ENCODE measurements at places on chromosomes 12 and 14.
A peak's percentile ranks its signal among the peaks of the same experiment; 100 is the strongest.

GRCh38 chr12:66768293-66768692 lies 89.4 kb upstream of the GRIP1 start:
- no peak for DNase-seq

DNA sequence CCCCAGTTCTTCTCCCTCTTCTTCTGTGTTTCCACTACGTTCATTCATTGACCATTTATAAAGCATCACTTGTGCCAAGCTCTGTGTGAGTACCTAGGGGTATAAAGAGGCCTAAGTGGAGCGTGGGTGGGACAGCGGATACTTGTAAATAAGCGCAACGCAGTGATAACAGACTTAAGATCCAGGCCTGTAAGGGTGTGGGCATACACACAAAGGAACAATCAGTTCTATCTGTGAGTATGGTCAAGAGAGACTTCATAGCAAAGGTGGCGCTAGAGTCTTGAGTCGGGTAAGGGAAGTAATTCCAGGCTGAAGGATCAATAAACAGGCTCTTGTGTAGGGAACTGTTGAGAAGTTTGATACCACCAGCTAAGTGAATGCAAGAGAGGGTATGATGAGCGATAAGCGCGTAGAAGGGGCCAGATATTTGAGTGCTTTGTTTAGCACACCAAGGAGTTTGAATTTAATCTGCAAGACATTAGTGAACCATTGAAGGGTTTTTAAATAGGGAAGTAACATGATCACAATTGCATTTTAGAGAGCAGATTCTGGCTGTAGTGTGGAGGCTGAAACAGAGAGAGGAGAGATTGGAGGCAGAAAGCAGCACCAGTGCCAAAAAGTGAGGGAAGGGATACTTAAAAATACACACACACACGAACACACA lies 1.0 kb upstream of the GXYLT1 start:
- peak; percentile 36 for DNase-seq

DNA sequence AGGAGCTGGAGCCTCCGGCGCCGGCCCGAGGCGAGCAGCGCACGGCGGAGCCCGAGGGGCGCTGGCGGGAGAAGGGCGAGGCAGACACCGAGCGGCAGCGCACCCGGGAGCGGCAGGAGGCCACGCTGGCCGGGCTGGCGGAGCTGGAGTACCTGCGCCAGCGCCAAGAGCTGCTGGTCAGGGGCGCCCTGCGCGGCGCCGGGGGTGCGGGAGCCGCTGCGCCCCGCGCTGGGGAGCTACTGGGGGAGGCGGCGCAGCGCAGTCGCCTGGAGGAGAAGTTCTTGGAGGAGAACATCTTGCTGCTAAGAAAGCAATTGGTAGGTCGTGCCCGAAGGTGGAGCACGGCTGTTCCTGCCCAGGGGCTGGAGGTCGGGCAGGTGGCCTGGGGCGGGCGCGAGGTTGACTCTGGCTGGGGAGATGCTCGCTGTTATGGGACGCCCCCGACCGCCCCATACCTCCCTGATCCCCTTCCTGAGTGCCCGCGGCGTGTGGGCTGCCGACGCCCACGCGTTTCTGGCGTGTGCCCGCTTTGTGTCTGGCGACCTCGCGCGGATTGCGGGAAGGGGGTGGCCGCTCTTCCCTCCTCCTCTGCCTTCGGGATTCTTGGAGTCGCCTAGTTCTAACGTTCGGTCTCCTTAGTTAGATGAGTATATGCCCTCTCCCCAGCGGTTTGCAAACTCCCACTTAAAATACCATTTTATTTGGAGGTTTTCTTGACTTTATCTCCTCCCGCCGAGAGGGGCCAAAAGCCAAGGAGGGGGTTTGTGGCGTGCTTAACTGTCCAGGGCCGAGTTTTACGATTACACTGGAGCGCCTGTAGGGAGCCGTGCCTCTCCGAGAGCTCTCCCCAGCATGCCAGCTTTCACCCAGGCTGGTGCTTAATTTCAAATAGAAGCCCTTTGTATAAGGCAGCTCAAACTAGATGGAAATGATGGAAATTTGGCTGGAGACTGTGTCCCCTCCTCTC lies 752 bp downstream of the DACT1 start:
- DNase-seq, result peak; percentile 33

- peak; percentile 89 for DNase-seq
These were observed 59.0 kb upstream of the ARID2 start for GRCh38 chr12:45670346-45671065.

GRCh38 chr12:88258396-88258795 lies 116.3 kb downstream of the TMTC3 start:
- DNase-seq, result no peak

GRCh38 chr12:66197495-66197921 lies 8.5 kb downstream of the IRAK3 start:
- DNase-seq, result no peak

DNA sequence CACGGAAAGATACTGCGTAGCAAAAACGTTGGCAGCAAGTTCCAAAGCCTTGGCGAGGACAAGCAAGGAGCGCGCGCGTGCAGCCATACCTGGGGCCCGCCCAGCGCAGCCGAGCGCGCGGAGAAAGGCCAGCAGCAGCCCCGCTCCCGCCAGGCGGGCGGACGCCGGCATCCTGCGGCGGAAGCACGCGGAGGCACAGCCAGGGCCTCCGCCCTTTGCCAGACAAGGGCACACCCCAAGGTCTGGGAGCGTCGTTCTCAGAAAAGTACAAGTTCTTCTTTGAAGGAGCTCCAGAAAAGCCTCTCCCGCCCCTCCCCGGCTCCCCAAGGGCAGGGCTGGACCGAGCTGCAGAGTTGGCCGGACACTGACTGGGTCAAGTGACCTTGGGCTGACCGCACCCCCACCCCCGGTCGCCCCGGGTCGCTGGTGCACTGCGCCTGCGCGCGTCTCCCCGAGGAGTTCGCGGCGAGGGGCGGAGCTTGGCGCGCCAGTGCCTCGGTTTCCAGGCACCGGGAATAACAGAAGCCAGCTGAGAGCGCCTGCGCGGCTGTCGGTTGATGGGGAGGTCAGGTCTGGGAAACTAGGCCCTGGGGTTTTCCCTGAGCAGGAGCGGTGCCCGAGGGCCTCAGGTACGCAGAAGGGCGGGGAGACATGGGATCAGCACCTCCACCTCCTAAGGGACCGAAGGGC lies at the start of gene ZC2HC1C:
Gene ZC2HC1C, plus strand, starts transcription at position 521 of the 690 bp plus-strand sequence. CDS start 933 bp downstream, outside the sequence.
- DNase-seq, result peak; percentile 89

DNA sequence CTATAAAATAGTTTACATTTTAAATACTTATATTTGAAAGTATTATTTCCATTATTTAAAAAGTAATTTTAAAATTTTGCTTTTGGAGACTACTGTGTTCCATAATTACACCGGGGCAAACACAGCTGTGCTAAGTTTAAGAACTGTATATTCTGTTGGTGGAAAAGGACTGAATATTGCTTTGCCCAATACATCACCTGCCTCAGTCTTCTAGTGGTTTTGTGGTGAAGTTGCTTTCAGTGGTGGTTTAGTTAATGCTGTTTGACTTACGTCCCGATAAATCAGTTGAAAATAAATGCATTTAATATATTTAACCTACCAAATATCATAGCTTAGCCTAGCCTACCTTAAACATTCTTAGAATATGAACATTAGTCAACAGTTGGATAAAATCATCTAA lies 23.4 kb downstream of the FBXO34 start:
- DNase-seq, result no peak

DNA sequence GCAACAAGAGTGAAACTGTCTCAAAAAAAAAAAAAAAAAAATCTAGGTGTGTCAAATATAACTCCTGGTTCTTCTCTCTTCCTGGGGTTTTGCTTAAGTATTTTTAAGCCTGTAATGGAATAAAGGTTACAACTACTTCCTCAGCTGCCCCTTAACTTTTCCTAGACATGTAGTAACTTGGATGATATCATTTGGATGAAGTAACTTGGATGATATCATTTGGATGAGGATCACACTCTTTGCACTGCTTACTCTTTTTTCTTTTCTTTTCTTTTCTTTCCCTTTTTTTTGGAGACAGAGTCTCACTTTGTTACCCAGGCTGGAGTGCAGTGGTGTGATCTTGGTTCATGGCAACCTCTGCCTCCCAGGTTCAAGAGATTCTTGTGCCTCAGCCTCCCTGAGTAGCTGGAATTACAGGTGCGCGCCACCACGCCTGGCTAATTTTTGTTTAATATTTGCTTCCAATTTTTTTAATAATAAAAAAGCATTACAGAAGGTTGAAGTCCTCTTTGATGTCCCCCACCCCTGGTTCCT lies 775 bp upstream of the FAM186A start:
- no peak for DNase-seq

- peak; percentile 66 for DNase-seq
These were observed 456.9 kb upstream of the TMEM132C start for GRCh38 chr12:127810041-127810440.

GRCh38 chr14:93745603-93746273 lies 42.5 kb downstream of the PRIMA1 start:
- DNase-seq, result no peak

DNA sequence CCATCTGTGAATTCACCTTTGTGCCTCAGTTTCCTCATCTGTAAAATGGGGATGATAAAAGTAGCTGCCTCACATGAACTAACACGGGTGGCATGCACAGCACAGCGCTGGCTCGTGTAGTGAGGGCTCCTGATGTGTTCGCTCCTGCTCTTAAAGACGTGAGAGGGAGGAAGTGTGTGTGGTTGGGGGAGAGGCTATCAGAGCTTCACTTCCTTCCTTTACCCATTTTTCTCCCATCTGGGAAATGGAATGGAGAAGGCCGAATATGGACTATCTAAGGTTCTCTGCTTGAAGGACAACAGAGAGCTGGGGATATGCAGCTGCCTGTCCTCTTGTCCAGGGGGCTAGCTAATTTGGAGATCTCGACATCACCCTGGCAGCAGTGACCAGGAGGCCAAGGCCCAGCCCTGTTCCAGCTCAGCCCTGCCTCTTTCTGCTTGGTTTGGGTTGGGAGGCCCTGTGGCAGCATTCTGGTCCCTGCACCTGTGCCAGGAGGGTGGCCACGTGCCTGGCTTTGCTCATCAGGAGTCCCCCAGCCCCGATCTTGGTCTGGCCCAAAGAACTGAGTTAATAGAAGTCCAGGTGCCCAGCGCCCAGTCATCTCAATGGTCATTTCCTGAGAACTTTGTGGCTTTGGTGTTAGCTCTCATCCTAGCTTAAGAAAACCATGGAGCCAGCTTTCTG lies 44.5 kb upstream of the ESRRB start:
- DNase-seq, result no peak

DNA sequence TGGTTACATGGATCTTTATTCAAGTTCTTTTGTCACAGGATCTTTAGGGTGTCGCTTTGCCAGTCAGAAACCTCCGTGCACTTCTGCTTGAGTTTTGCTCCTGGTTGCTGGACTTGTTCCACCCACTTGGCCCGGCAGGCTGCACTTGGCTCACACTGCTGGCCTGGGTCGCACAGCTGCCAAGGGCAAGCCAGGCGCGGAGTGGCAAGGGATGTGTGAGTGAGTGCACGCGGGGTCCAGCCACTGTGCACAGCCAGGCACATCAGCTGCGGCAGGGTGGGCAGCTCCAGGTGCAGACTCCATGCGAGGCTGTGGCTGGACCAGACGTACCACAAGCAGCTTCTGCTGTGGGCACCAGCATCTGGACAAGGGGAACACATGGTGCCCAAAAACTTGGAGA lies 76.6 kb downstream of the DERA start:
- no peak for DNase-seq

GRCh38 chr12:71605039-71605438 lies 58.6 kb downstream of the ZFC3H1 start:
- no peak for DNase-seq

DNA sequence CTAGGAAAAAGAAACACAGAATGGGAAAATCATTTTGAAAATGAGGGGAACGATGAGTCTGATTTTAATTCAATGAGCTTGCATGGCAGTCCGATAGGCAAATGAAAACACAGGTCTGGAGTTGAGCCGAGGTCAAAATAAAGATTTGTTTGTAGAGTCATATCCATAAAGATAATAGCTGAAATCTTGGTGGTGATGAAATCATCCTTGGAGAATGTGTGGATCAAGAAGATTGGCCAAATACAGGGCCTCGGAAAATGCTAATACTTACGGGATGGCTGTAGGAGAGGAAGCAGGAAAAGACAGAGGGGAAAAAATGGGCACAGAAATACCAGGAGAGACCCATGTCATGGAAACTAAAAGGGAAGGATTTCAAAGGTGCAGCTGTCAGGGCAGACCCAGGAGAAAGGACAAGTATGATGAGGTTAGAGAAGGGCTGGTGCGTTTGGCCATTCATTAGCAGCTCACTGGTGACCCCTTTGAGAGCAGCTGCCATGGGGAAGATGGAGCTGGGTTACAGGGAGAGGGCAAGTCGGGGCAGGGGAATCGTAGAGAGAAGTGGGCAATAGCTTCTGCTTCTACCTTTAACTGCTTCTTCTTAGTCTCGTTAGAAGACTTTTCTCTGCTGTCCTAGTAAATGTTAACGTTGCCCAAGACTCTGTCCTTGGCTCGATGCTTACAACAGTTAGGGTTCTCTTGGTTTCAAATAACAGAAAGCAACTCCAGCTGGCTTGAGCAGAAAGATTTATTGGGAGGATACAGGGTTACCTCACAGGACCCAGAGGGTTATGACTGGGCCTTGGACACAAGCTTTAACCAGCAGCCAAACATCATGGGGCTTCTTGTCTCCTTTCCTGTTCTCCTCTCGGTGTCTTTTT lies 161.8 kb downstream of the EFCAB11 start:
- no peak for DNase-seq

DNA sequence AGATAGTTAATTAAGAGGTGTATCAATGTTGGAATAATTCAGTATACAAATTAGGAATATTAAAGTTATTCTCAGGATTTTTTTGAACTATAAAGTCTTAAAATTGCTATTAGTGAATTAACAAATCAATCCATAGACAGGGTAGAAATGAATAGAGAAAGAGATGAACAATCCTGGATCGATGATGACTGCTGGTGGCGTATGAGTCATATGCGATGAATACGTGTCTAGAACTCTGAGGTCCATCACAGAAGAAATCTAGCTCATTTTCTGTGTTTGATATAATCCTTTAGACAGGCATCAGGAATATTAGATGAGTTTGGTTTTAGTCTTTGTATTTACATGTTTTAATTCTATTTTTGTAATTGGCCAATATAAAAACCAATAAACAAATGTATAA lies 85.4 kb upstream of the RTL1 start:
- DNase-seq, result no peak

- DNase-seq, result no peak
These were observed 46.1 kb downstream of the KIF26A start for GRCh38 chr14:104184506-104184905.

GRCh38 chr12:89256060-89256459 lies 96.2 kb downstream of the DUSP6 start:
- DNase-seq, result no peak
